ENCODE measurements at places on chromosomes 2 and 18.

- DNase-seq = no peak
Observed at GRCh38 chr2:7740114-7740513, 822.9 kb downstream of the RNF144A start.

GRCh38 chr2:143936848-143937722, 582.8 kb downstream of the ZEB2 start:
- peak; percentile 77 for DNase-seq

GRCh38 chr18:44041553-44041952, 639.1 kb upstream of the SETBP1 start:
- no peak for DNase-seq

GRCh38 chr2:86686905-86687304, 33.2 kb upstream of the RMND5A start:
- no peak for DNase-seq

DNA sequence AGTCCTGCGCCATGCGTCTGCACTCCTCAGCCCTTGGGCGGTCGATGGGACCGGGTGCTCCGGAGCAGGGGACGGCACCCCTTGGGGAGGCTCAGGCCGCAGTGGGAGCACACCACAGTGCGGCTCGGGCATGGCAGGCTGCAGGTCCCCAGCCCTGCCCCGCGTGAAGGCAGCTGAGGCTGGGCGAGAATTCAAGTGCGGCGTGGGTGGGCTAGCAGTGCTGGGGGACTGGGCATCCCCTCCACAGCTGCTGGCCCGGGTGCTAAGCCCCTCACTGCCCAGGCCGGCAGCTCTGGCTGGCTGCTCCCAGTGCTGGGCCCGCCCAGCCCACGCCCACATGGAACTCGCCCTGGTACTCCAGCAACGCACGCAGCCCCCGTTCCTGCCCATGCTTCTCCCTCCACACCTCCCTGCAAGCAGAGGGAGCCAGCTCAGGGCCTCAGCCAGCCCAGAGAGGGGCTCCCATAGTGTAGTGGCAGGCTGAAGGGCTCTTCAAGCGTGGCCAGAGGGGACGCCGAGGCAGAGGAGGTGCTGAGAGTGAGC, 198.3 kb upstream of the CNTNAP5 start:
- DNase-seq = no peak

- no peak for DNase-seq
Observed at GRCh38 chr2:30931841-30932407, 124.7 kb upstream of the CAPN13 start.

GRCh38 chr2:229118336-229118735, 152.8 kb downstream of the PID1 start:
- no peak for DNase-seq

- no peak for DNase-seq
Observed at GRCh38 chr2:68741805-68742306, 7.2 kb downstream of the ARHGAP25 start.

DNA sequence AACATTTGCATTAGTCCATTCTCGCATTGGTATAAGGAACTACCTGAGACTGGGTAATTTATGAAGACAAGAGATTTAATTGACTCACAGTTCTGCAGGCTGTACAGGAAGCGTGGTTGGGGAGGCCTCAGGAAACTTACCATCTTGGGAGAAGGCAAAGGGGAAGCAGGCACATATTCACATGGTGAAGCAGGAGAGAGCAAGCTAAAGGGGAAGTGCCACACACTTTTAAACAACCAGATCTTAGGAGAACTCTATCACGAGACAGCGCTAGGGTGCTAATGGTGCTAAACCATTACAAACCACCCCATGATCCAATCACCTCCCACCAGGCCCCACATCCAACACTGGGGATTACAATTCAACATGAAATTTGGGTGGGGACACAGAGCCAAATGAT, 201.7 kb upstream of the MGAT5 start:
- DNase-seq = no peak

- no peak for DNase-seq
Observed at GRCh38 chr2:105822186-105822585, 77.5 kb downstream of the NCK2 start.

DNA sequence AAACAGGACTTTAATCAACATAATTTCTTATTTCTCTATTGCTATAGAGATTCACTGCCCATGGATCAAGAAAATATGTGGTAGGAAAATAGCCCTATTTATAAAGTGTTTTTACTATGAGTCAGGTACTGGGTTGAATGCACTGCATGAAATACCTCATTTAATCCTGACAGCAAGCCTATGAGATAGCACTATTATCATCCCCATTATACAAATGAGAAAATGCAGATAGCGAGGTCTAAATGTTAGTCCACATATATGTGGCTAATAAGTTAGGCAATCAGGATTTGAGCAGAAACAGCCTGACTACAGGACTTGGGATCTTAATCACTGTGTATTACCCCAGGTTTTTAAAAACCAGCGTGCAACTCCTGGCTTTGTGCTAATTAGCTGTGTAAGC, 8.5 kb upstream of the LYPD1 start:
- no peak for DNase-seq

DNA sequence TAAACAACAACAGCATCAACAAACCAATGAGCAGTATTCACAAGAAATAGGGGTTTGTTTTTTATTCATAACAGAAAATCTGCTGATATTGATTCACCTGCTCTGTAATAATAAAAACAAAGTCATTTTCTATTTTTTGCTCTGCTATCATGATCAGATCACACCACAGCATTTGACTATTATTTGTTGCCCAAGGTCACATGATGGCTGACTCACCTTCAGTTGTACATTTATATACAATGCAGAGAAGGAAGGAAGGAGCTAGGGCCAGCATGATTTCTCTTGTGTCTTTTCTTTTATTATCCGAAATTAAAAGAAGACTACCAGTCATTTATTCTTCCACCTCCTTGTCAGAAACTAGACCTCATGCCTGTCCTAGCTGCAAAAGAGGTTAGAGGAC, 1427.7 kb upstream of the CELF4 start:
- DNase-seq = no peak

- DNase-seq = no peak
Observed at GRCh38 chr2:25618676-25619075, 54.7 kb downstream of the DTNB start.

Data from H1 (cell line).